ENCODE measurements at places on chromosomes 11 and 22.

- no peak for DNase-seq
These were observed 24.7 kb downstream of the GAL start for GRCh38 chr11:68709062-68709461.

DNA sequence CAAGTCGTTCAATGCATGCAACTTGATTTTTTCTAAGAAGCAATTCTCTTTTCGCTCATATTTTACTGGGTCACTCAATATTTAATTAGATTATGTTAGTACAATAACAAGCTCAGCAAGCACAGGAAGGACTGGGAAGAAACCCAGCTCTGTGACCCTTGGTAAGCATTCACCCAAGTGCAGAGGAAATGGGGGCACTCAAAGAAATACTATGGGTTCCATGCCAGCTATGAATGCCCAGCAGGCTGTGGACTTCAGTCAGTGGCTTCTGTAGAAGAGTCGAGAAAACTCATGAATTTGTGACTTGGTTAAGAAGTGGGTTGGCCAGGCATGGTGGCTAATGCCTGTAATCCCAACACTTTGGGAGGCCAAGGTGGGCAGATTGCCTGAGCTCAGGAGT, 123.6 kb downstream of the GALNT18 start:
- no peak for DNase-seq

GRCh38 chr11:76671237-76671592, 668 bp upstream of the LRRC32 start:
- DNase-seq, result no peak

GRCh38 chr11:68707527-68707926, 23.2 kb downstream of the GAL start:
- no peak for DNase-seq

GRCh38 chr11:120281143-120281795, 41.3 kb downstream of the POU2F3 start:
- DNase-seq, result no peak

GRCh38 chr22:41535244-41535643, 9.0 kb downstream of the POLR3H start:
- DNase-seq, result no peak

- no peak for DNase-seq
These were observed 8.8 kb downstream of the WNT7B start for GRCh38 chr22:45968003-45968650.

All from activated CD8-positive, alpha-beta memory T cell treated with anti-CD3 and anti-CD28 coated beads, Interleukin-2, amount 50 U/mL, for 48 hours (primary cell).